ENCODE measurements at places on chromosomes 11 and 22.

GRCh38 chr11:26963764-26964163 is 30.1 kb upstream of the FIBIN start:
- DNase-seq: no peak

- no peak for DNase-seq
Observed at GRCh38 chr11:13280092-13280722, 2.6 kb downstream of the BMAL1 start.

- no peak for DNase-seq
Observed at GRCh38 chr11:115144014-115144413, 360.2 kb downstream of the CADM1 start.

GRCh38 chr11:126996036-126996804 is 4.3 kb downstream of the KIRREL3 start:
- no peak for DNase-seq

DNA sequence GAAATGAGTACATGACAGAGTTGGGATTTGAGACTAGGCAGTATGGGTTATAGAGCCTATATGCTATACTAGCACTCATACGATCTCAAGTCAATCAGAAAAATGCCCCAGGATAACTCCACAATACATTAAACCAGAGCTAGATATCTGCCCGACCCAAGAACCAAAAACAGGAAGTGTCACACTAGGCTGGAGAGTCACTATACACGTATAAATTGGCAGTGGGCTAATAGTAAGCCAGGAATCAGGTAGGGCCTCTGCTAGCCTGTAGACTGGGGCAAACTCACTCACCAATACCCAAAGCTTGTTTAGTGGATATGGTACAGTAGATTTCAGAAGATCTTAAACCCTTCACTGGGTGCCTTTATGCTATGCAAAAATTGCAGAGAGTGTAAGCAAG is 16.2 kb upstream of the EIF4G2 start:
- DNase-seq: no peak

GRCh38 chr11:68361702-68362101 is 49.3 kb downstream of the LRP5 start:
- DNase-seq: no peak
